ENCODE measurements at places on chromosomes 4 and X.

GRCh38 chr4:25128671-25129070 is 31.6 kb downstream of the SEPSECS start:
- DNase-seq = peak; percentile 43

- no peak for DNase-seq
These were observed 278.8 kb upstream of the PPARGC1A start for GRCh38 chr4:24168658-24169057.

- no peak for DNase-seq
These were observed 10.5 kb downstream of the CD99 start for GRCh38 chrX:2701600-2701999.

DNA sequence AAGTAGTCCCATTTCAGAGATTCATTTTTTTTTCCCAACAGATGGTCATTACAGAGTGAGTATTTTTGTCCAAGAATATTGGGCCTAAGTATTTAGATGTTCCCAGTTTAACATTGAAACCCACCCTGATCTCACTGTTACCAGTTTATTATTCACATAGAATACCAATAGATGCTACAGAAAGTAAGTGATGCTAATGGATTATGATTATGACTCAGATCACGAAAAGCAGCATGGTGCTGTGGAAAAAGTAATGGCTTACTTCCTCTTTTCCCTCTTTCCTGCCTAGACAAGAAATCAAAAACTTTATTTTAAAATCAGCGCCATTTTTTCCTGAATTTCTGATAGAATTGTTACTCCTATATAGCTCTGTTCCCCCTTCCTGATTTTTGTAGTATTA is 51.9 kb downstream of the GSPT2 start:
- DNase-seq = no peak

DNA sequence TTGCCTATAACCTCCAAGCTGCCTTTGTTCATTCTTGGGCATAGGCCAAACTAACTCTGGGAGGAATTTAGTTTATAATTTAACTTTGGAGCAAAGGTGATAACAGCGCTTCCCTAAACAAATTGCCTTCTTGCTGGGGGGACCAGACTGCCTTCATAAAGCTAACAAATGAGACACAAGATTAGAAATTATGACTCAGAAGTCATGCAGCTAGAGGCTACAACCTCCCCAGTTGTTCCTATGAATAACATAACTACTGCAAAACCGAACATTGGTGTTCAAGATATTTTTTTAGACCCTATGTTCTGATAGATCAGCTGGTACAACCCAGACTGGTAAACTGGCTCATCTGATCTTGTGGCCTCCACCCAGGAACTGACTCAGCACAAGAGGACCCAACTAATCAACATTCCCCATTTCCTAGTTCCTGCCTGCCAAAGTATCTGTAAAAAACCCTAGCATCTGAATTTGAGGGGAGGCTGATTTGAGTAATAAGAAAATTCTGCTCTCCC is 22.0 kb upstream of the TMPRSS11B start:
- peak; percentile 41 for DNase-seq

DNA sequence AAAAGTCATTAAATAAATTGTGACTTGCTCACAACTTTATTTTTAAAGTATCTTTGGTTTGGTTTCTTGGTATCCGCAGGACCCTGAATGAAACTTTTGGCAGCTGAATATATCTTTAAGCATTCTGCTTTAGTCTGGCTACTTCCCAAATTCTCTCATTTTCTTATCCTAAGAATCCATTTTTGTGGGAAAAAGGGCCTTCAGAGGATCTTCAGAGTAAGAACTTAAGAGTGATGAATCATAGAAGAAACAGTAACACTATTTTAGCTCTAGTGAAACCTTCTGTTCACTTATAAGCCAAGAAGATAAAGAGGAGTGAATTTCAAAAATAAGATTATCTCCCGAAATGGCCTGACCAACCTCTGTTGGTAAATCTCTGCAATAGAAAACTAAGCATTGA is 540.6 kb upstream of the MAGEB18 start:
- no peak for DNase-seq

GRCh38 chrX:12497832-12498591 is 293.2 kb upstream of the PRPS2 start:
- DNase-seq = no peak

- no peak for DNase-seq
These were observed 74.1 kb upstream of the STOX2 start for GRCh38 chr4:183831026-183831446.

DNA sequence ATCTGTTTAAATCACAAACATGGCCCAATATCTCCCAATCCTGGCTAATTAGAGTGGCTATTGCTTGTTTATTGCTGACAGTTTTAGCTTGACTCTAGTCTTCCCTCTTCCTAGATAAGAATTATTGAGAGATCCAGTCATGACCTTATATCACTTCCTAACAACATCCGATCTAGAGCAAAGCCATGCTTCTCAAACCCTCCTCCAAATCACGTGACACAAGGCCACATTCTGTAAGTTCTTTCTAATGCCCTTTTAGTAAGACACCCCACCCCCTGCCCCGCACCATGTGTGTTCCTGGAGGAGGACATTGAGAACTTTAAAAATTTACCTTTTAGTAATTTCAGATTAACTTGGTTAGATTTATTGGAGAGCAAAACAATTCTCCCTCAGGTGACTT is 40.6 kb upstream of the RASSF6 start:
- DNase-seq = no peak

- no peak for DNase-seq
These were observed at the start of gene TLL1 for GRCh38 chr4:165872461-165873297. Gene TLL1, plus strand, starts transcription at chr4:165873237. Its CDS starts 668 bp downstream, at chr4:165873905.

DNA sequence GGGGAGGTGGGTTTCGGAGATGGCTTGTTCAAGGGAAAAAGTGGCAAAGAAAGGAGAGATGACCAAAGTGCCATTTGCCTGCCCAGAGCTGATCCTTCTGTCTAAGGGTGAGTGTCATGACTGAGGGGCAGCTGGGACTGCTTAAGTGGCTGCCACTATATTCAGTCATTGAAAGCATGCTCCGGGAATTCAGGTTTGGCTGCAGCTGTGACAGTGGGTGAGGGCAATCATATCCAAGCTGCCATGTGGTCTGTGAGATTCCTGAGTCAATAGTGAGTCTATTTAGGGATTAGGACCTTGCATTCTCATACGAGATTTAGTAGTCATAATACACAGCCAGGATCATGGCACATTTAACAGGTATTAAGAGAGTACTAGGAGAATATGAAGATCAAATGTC is 138.8 kb upstream of the BANK1 start:
- peak; percentile 7 for DNase-seq

GRCh38 chrX:38614485-38614884 is 53.1 kb downstream of the TSPAN7 start:
- DNase-seq = no peak

Measured in GM23248 (cell line).